Dermis blood vessel endothelial cell (primary cell): ENCODE measurements at places on chromosomes 5 and 9. TPM values are rescaled to one million over a fixed set of nuclear protein-coding genes. Genes with fewer than 3 reads are reported as not detected.

GRCh38 chr5:133907075-133907474 is 61.4 kb downstream of the C5orf15 start:
- DNase-seq: no peak

DNA sequence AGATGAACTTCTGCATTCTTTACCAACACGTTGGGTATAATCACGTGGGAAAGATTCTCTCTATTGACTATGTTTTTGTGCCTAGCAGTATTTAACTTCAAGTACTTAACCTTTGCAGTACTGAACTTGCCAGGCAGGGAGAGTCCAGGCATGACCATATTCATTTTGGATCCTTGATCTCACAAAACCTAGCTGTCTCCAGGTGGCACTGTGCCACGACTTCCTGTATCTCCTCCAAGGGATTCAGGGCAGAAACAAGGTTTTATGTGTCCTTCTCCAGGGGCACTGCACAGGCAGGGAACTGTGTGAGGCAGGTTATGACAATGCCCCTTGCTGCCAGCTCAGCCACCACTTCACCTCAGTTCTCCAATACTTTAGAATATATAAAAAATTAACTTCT is 11.7 kb upstream of the IFNA5 start:
- DNase-seq: no peak

GRCh38 chr5:148796936-148797335 is 29.5 kb upstream of the ADRB2 start:
- DNase-seq: no peak

- no peak for DNase-seq
Observed at GRCh38 chr9:33388110-33388994, 14.0 kb downstream of the AQP7 start.

The MYMK gene
- not detected in 2 replicates for total RNA-seq
